Astrocyte of the spinal cord (primary cell): ENCODE measurements at places on chromosomes 2 and 18.

GRCh38 chr18:77736842-77737241 lies 487.2 kb downstream of the GALR1 start:
- no peak for DNase-seq

- DNase-seq = no peak
These were observed 104.5 kb downstream of the VAPA start for GRCh38 chr18:10018289-10018688.

GRCh38 chr2:42663106-42663780 lies 94.8 kb downstream of the MTA3 start:
- peak; percentile 77 for DNase-seq

- DNase-seq = peak; percentile 85
These were observed 324.5 kb upstream of the EPHA4 start for GRCh38 chr2:221896505-221897151.

- peak; percentile 84 for DNase-seq
These were observed 5.2 kb downstream of the TMEM127 start for GRCh38 chr2:96260387-96261260.

DNA sequence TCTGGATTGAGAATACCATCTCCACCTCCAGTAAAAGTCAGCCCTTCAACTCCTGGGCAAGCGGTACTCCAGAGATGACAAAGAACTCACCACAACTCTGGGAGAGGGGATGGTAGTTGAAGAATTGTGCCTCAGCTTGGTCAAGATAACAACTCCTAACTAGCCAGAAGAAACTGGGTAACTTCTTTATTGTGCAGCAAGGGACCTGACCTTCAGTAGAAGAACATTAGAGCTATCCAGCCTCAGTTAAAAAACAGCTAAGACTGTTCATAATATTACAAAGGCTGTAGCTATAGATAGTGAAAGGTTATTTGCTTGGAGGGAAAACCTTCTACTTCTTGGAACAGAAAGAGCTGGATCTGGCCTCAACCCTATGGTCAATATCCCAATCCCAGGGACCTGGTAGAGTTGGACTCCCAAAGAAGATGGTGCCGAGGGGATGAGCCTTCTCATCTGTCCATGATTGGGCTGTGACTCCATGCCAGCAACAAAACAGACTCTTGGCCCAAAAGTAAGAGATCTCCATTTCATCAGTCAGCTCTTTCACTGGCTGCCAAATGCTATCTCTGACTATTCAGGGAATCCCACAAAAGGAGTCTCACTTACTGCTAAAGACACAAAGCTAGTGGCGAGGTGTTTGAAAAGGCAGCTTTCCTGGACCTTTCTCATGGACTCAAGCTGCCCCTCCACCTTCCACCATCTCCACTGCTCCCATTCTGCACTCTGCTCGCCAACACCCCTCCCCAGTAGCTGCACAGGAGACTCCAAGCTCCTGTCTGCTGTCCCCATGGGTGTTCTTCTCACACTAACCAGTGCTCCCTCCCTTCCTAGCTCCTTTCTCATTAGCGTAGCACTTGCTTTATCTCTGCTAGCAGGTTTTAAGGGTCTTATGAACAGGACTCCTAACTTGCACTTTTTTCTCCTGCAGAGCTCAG lies 145.8 kb downstream of the CAPN13 start:
- DNase-seq = peak; percentile 32

DNA sequence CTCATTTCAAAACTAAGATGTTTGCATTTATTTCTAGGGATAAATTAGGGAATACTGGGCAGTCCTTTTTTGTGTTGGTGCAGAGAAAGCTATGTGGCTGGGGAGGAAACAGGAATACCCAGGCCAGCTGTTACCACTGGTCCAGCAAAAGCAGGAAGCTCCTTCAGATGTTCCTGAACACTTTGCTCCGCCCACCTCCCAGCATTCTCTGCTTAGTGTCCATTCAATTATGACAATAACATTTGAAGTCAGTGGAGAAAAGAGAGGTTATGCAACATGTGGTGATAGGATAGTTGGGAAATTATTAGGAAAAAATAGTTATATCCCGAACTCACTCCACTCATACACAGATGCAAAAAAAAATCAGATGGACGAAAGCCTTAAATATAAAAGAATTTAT lies 22.1 kb upstream of the ARPC2 start:
- no peak for DNase-seq

- peak; percentile 19 for DNase-seq
These were observed 151.2 kb upstream of the BARD1 start for GRCh38 chr2:214960677-214961076.

DNA sequence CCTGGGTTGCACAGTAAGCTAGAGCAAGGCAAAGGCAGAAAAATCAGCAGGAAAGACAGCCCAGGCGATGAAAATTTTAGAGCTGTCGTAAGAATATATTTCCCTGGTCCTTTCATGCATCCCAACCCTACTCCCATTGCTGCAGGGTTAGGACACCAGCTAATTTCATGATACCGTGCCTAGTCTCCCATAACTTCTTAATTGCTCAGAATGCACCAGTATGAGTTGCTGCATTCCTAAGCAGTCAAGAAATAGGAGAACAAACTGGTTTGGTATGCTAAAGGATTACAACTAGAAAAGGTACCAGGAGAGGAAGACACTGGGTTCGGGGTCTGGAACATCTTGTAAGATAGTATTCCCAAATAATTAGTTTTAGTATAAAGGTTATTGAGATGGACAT lies 269.4 kb upstream of the NRXN1 start:
- DNase-seq = no peak

GRCh38 chr18:46293742-46294181 lies 189.6 kb downstream of the HAUS1 start:
- DNase-seq = no peak
